ENCODE measurements at places on chromosomes 12 and 14.

DNA sequence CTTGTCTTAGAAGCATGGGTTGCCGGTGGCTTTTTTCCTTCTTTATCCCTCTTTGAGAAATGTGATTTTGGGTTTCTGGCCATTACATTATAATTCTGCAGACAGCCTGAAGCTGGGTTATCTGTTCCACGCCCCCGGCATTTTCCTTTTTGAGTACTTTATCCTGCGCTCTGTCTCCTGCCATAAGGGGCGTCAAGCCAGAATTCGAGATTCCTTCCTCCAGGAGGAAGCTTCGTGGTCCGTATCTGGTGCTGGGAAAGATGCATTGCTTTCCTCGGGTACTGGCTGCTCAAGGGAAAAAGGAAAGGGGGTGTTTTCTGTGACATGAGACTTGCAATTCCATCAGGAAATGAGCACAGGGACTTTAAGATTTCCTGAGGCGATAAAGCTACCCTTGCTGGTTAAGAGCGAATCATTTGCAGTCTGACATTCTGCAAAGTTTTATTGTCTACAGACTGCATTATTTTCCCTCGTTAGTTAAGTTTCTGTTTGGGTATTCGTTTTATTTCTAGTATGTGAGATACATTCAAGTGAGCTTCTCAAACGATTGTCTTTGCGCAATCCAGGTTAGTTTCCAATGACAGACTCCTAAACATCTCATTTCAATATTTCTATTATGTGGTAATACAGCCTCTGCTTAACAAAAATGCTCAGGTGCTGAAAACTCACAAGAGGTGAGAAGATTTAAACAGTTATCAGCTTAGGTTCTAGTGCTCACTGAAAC lies 694 bp downstream of the AKAP5 start:
- peak; percentile 42 for DNase-seq

DNA sequence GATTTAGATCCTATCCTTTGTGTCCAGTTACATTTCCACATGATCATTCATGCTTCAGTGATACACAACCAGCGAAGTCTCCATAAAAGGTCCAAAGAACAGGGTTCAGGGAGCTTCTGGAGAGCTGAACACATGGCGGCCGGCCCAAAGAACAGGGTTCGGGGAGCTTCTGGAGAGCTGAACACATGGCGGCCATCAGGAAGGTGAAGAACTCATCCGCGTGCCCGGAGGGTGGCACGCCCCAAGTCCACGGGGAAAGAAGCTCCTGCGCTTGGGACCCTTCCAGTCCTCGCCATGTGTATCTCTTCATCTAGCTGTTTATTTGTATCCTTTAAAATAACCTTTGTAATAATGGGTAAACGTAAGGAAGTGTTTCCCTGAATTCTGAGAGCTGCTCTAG lies 91.9 kb upstream of the FLRT2 start:
- no peak for DNase-seq

GRCh38 chr14:23071244-23071920 lies 14.1 kb upstream of the CDH24 start:
- DNase-seq, result peak; percentile 93

- no peak for DNase-seq
Observed at GRCh38 chr12:92114834-92115233, 30.8 kb downstream of the BTG1 start.

GRCh38 chr14:32571995-32572866 lies 243.1 kb downstream of the AKAP6 start:
- DNase-seq, result no peak

DNA sequence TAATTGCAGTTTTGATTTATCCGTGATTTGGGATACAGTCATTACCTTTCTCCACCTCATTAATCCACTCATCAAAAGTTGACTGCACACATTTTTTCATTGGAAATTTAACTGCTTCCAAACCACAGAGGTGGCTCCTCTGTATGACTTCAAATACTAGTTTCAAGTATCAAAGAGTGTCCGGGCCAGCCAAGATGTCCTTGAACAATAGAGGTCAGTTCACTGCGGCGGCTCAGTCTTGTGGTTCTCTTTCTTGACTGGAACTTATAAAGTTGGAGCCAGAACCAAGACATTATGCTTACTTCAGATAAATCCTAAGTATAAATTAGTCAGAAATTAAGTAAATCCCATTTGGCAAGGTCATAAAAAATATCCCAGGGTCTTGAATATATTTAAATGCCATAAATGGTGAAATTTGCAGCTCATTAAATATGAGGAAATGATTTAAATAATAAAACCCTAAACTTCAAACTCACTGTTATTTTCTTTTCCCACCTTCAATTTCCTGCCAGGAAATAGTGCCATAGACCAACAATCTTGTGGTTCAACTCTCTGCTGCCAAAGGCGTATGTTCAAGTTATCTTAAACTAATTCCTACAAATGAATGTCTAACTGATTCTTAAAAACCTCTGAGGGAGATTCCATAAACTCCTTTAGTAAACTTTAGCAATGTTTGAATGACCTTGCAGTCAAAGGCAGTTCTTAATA lies 360.8 kb downstream of the AEBP2 start:
- DNase-seq, result peak; percentile 57

DNA sequence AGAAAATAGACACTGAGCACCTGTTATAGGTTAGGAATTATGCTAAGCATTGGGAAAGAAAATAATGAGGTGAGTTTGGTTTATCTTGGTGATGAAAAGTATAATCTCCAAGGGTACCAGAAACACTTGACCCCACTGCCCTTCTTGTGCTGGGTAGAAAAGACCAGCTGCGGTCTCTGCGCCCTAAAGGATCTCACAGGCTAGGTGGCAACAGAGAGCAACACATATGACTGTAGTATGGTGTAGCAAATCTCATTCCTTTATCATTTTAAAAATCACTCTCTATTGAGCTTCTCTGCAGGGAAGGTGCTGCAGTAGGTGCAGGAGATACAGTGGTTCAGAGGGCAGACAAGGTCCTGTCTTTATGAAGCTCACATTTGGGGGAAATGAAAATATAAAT lies 26.1 kb downstream of the NRXN3 start:
- no peak for DNase-seq

DNA sequence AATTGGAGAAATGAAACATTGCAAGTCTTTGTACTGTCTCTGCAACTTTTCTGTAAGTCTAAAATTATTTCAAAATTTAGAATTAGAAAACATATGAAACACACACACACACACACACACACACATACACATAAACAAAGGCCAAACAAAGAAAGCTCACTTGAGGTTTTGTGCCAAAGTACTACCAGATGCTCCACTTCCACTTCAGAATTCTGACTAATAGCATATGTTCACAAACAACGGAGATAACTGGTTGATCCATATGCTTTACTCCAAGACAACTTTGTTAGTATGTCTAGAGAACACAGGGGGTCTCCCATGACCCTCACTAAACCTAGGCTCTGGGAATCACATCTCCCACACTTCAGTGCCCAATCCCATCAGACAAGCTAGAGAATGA lies 133.8 kb upstream of the CLEC14A start:
- DNase-seq, result no peak

DNA sequence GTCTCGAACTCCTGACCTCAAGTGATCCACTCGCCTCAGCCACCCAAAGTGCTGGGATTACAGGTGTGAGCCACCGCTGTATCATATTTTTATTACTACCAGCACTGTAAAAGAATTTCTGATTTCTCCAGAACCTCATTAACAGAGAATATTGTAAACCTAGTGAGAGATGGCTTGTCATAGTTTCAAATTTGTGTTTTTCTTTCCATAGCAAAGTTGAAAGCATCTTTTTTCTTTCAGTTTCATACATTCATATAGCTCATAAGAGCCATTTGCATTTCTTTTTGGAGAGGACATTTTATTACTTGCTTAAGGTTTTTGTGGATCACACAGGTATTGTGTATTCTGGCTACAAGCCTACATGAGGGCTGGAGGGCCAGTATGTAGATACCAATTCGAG lies 58.0 kb downstream of the MIS18BP1 start:
- DNase-seq, result no peak

DNA sequence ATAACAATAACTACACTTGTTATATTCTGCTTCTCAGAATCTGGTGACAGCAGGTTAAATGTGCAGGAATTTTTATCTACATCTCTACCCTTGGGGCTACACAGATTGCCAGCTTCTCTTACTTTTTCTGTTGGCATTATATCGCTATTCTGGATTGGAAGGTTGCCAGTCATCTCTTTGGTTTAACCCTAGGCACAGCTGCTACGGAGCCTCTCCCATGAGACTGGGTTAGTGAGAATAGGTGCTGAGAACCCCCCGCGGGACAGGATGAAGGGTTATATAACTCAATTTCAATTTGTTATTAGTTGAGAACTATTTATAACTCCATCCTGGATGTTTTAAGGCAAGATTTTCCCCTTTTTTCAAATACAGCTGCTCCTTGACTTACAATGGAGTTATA lies 73.1 kb downstream of the ACADS start:
- no peak for DNase-seq

DNA sequence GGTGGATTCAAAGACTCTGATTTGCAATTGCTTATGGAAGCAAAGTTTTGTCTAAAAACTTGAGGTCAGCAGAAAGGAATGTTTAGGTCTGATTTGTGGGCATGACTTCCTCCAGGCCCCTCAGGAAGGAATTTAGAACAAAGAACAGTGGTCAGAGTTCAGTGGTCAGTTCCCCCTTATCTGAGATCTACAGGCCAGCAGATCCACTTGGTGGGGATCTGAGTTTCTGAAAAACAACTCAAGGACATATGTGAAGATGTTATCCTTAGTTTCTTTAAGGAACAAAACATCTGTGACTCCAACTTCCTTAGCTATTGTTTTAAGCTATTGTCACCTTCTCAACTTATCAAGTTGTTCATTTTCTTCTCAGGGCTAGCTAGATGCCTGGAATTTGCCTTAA lies 28.0 kb upstream of the NAA30 start:
- DNase-seq, result peak; percentile 95

GRCh38 chr12:659090-659683 lies 4.1 kb downstream of the NINJ2 start:
- DNase-seq, result no peak

GRCh38 chr14:85867450-85867849 lies 337.5 kb downstream of the FLRT2 start:
- no peak for DNase-seq

DNA sequence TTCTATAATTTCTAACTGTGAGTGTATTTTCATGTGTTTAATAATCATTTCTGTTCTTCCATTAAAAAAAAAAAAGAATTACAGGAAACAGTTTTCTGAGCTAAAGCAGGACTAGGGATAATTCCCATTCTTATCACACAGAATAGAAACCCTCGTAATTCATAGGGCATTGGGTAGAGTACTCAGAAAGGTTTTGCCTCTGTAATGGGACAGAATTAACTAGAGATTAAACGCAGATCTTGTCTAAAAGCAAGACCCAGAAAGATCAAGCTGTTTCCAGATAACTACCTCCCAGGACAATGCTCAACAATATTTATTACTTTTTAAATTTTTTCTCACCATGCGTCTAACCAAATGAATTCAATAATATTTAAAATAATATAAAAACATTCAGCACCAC lies 10.2 kb downstream of the GSKIP start:
- no peak for DNase-seq

Data from dermis blood vessel endothelial cell (primary cell).